ENCODE measurements at places on chromosomes 13 and 19. TPM values are rescaled to one million over a fixed set of nuclear protein-coding genes. Genes with fewer than 3 reads are reported as not detected.

DNA sequence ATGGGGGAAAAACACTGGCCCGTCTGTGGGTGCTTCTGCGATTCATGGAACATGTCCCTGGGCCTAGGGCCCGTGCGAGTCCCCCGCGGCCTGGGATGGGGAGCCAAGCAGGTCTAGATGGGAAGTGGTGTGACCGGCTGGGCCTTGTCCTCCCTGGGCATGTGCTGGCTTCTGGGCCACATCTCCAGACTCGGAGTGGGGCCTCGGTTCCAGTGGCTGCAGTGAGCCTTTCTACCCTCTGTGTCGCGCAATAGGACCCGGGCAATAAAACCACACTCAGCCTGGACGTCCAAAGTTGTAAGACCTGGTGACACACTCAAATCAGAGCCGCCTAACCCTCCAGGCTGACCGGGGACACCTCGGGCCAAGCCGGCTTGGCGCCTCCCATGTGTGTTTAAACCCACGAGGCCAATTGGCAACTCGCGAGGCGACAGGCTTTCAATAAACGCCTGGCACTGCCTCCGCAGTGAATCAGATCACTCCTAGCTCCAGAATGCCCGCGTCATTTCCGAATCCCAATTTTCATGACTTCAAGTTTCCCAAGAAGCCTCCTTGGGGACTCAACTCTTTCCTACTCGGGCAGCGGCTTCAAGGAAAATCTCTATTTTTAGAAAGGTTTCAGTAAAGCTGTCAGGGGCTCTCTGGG lies 57.3 kb downstream of the KLF2 start:
- DNase-seq: no peak

- no peak for DNase-seq
Measured at GRCh38 chr19:50565984-50566903, 2.0 kb downstream of the LRRC4B start.

The ZNF665 gene
- total RNA-seq: 5.4 TPM

GRCh38 chr19:56139847-56140582 lies 1.1 kb upstream of the ZNF444 start:
- peak; percentile 54 for DNase-seq

DNA sequence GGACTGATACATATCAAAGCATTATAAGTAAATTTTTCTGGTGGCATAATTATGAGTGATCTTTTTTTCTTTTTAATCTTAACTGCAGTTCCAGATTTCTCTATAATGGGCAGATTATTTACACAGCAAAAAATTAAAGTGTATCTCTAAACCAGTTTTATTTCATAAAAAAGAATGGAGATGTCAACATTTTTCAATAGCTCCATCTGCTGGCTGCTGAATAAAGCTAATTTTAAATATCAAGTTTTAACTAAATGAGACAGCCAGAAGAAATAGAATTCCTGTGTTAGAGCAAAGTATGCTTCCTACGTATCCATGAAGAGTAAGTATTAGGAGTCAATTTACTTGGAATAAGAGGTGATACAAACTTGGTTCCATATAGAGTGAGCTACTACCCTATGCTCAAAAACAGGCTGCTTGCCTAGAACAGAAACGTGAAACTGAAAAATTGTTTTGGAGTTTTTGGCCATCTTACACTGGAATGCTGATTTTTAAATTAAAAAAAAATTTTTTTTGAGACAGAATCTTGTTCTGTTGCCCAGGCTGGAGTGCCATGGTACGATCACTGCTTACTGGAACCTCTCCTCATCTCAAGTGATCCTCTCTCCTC lies 5.0 kb upstream of the PDS5B start:
- DNase-seq: peak; percentile 36

The SOHLH2 gene
- total RNA-seq: 0.69 TPM

DNA sequence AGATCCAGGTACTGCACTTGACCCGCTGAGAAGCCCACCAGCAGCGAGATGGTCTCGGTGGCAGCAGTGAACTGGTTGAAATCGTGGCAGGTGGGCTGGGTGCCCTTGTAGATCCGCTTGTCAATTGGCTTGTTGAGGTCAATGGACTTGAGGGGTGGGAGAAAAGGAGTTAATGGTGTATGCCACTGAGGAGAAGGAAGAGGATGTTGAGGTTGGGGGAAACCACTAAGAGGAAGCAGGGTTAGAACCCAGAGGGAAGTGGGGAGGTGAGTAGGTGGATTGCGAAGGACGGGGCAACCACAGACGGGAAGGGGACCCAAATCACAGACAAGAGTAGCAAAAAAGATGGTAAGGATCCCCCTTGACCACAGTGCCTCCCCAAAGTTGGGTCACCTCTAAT lies 1.7 kb downstream of the DMWD start:
- no peak for DNase-seq

All from renal cortical epithelial cell (primary cell).